ENCODE measurements at places on chromosomes 12 and 14.

GRCh38 chr12:94255428-94255827 lies 107.1 kb downstream of the PLXNC1 start:
- no peak for DNase-seq

- DNase-seq: no peak
Measured at GRCh38 chr12:18391151-18391550, 129.8 kb downstream of the PIK3C2G start.

- DNase-seq: no peak
Measured at GRCh38 chr14:101855958-101856357, 94.4 kb downstream of the PPP2R5C start.

GRCh38 chr12:83796531-83796930 lies 1109.8 kb downstream of the TMTC2 start:
- DNase-seq: no peak

GRCh38 chr12:109817627-109818231 lies 15.5 kb downstream of the TRPV4 start:
- DNase-seq: no peak

DNA sequence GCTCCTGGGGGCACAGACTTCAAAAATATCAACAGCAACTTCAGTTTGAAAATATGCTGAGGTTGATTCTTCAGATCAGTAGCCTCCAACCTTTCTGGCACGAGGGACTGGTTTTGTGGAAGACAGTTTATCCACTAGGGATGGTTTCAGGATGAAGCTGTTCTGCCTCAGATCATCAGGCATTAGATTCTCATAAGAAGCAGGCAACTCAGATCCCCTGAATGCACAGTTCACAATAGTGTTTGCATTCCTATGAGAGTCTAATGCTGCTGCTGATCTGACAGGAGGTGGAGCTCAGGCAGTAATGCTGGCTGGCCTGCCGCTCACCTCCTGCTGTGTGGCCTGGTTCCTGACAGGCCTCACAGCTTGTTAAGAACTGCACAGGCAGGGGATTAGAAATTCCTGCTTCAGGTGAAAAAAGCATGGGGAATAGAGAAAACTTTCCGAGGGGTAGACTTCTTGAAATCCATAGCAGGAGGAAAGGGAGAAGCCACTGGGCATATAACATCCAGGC lies 12.8 kb downstream of the EPYC start:
- no peak for DNase-seq

DNA sequence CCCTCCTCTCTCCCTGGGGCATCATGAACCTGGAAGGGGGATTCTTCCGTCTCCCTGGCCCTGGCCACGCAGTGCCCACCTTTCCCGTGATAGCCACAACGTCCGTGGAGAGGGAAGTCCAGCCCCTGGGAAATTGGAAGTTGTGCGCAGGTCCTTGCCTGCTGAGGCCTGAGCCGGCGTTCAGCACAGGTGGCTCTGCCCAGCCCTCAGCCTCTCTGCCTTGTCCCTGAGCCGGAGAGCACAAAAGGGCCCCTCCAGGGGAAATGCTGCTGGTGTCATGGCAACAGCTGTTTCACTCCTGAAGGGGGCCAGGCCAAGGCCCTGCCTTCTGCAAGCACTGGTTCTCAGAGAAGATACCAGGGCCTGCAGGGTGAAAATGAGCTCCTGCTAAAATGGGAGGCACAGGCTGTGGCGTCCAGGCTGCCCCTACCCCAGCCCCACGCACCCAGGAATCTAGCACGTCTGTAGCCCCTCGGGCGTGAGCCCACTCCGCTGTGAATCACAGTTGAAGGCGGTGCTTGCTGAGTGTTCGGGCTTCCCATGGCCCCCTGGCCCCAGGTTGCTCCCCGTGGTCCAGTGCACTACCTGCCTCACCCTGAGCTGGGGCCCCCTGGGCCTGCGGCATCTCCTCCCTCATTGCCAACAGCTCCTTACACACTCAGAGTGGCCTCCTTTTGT lies 149.4 kb downstream of the ADGRD1 start:
- DNase-seq: no peak

- DNase-seq: no peak
Measured at GRCh38 chr12:93745286-93745685, 68.1 kb downstream of the CRADD start.

- peak; percentile 75 for DNase-seq
Measured at GRCh38 chr12:6946033-6946919, 2.5 kb downstream of the C12orf57 start.

- DNase-seq: no peak
Measured at GRCh38 chr12:56385873-56386272, 23.2 kb upstream of the APOF start.

DNA sequence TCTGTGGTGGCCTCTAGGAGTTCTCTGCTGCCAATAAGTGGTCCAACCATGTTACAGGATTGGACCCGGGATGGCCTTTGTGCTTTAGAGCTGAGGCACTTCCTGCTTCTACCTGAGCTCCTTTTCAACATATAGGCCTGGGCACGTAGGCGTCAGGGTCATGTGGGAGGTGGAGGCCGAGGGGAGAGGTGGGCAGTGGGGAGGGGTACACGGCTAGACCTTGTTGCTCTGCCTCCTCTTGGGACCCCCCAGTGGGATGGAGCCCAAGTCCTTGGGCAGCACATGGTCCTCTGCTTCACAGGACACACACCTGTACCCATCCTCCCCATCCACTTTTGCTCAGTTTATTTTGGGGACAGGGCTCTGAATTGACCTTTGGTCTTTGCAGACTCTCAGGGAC lies 7.4 kb downstream of the RBP5 start:
- DNase-seq: no peak

DNA sequence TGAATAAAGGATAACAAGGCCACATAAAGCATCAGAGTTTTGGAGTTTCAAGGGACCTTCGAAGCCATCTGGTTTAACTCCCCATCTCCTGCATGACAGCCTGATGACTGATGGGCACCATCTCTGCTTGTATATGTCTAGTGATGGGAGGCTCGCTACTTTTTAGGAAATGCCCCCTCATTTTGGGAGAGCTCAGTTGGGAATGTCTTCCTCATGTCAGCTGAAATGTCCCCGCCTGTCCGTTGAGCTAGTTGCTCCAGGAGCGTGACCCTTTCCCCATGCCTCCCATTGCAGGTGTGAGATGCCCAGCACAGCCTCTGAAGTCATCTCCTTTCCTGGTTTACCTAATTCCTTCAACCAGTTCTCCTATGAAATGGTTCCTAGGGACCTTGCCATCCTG lies 69.6 kb upstream of the CAPRIN2 start:
- no peak for DNase-seq

Measured in T-helper 22 cell (primary cell).